ENCODE measurements at places on chromosomes 13 and 19.

DNA sequence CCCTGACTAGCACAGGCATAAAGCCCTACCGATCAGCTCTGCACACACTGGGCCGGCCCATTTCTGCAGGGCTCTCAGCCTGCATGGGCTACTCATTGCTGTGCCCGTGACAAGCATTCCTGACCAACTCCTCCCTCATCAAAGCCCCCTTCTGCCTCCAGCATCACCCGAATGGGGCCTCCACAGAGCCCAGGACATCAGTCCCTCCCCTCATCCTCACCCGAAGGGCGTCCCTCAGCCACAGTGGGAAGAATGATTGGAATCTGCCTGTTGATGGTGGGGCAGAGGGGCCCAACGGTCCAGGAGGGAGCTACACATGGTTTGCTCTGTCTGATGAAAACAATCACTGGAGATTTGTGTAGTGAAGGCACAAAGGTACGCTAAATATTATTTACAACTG lies 43.8 kb downstream of the SERP2 start:
- no peaks in the 10 kb centered on the region for H3K27me3 ChIP-seq
- H3K27ac ChIP-seq: no peak overlapping the region
- no peaks in the 10 kb centered on the region for H3K36me3 ChIP-seq
- H3K4me1 ChIP-seq: peaks cover 42% of the 10 kb centered on the region
- H3K4me3 ChIP-seq: no peak overlapping the region

- H3K4me1 ChIP-seq: peaks cover 3% of the 10 kb centered on the region
- no peaks in the 10 kb centered on the region for H3K36me3 ChIP-seq
- H3K27ac ChIP-seq: no peak overlapping the region
- H3K27me3 ChIP-seq: no peaks in the 10 kb centered on the region
Measured at GRCh38 chr13:44312834-44313551, 60.6 kb upstream of the SERP2 start.

DNA sequence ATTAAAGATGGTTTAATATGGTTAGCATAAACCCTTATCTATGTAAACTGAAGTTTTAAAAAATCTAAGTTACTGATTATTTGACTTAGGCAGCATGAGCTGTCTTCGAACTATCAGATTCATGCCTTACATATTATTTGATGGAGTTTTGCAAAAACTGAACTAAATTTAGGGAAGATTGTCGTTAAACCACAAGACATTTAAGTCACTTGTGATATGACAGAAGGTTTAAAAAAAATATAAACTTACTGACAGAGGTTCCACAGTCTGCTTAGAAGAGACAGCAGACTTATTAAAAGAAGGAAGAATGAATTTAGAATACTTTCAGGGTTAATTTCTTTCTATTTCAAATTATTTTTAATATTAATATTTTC lies 110.9 kb upstream of the FRY start:
- DNase-seq: no peak
- H3K36me3 ChIP-seq: no peaks in the 10 kb centered on the region
- no peaks in the 10 kb centered on the region for H3K27me3 ChIP-seq

DNA sequence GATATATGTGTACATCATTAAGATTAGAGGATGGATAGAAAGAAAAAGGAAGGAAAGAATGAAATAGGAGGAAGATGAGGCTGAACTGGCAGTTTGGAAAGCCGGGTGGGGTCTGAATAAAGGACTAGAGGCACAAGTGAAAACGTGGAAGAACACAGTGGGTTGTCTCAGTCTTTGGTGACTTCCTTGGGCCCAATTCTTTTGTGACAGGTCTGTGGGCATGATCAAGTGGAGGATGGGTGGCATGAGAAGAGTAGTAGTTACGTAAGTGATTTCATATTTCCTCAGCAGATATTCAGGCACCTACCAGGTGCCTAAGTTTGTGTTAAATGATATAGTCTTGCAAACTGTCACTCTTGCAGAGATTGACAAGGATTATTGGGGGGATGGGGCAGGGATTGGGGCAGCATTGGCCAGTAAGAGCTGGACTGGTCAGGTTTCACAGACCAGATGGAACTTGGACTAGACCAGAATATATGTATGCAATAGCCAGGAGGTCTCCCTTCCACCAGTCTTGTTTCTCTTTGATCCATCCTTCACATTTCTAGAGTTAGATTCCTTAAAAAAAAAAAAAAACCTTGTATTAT lies 2.7 kb downstream of the TPP2 start:
- peaks cover 56% of the 10 kb centered on the region for H3K4me1 ChIP-seq
- peak overlapping the region; percentile 39 for H3K4me3 ChIP-seq
- no peak for DNase-seq
- no peaks in the 10 kb centered on the region for H3K27me3 ChIP-seq
- H3K27ac ChIP-seq: peak overlapping the region; percentile 99
- H3K36me3 ChIP-seq: peaks cover 38% of the 10 kb centered on the region

GRCh38 chr13:88074794-88075510 lies 403.8 kb downstream of the SLITRK5 start:
- no peak overlapping the region for H3K27ac ChIP-seq
- H3K4me1 ChIP-seq: no peaks in the 10 kb centered on the region
- H3K36me3 ChIP-seq: no peaks in the 10 kb centered on the region
- no peak overlapping the region for H3K4me3 ChIP-seq
- no peak for DNase-seq

GRCh38 chr13:102875256-102875655 lies 29.4 kb downstream of the ERCC5 start:
- DNase-seq: no peak
- H3K27me3 ChIP-seq: no peaks in the 10 kb centered on the region
- H3K4me1 ChIP-seq: no peaks in the 10 kb centered on the region

DNA sequence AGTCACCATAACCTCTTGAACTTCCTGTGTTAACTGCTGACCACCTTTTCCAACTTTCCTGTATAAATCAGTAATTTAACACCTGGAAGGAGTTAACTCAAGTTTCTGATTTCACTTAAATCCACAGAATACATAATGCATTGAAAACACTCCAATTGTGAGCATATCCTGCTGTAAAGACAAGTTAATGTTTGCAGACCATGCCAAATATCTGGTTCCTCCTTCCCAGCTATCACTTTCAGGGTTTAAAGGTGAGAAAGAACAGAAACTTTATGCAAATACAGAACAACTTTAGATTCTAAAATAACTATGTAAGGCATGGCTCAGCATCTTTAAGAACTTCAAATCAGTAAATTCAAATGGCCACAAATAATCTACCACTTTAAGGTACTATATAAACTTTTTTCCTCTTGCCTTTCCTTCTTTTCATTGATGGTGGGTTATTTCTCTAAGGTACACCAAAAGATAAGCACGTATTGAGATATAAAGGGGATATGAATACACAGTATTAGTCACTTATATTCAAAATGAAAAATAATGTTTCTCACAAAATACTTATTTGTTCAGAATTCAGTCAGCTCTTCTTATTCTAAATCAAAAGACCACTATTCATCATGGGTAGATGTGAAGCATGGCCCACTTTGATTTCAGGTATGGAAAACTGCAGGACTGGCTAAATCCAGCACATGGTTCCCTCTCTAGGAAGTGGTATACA lies 6.6 kb upstream of the TPTE2 start:
- H3K27me3 ChIP-seq: no peaks in the 10 kb centered on the region
- no peak for DNase-seq
- H3K27ac ChIP-seq: no peak overlapping the region
- no peaks in the 10 kb centered on the region for H3K4me1 ChIP-seq
- no peak overlapping the region for H3K4me3 ChIP-seq

DNA sequence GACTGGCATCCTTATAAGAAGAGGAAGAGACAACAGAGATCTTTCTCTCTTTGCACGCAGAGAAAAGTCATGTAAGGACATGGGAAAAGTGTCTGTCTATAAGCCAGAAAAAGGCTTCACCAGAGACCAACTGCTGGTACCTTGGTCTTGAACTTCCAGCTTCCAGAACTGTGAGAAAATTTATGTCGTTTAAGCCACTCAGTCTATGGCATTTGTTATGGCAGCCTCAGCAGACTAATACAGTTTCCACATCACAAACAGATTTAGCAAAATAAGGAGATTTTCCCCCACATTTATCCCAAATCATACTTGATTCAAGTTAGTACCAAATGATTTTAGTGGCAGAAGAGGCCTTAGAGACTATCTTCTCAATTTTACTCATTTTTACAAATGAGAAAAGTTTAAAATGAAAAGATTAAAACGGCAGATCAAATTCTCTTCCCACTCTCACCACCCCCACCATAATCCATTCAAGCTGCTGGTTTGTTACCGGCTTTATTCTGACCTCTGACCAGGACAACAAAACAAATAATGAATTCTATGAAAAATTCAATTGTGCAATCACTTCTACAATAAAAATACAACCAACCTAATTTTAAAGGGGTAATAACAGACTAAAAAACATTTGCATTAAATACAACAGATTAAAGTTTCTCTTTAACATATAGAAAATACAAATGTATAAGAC lies 316.3 kb downstream of the TBC1D4 start:
- DNase-seq: no peak
- H3K27ac ChIP-seq: no peak overlapping the region

DNA sequence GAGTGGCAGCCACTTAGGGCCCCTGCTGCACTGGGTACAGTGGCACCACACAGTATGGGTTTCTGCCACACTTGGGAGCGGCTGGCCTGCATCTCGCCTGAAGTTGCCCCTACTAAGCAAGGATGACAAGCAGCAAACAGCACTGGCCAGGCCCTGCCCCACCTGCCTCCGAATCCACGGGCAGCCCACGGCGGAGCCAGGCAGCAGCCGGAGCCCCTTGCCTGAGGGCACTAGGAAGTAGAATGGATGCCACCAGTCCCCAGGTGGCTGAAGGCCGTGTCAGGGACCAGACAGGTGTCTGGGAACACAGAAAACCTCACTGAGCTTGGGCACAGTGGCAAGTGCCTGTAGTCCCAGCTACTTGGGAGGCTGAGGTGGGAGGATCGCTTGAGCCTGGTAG lies 19.4 kb downstream of the MLLT1 start:
- no peaks in the 10 kb centered on the region for H3K4me1 ChIP-seq
- H3K4me3 ChIP-seq: no peak overlapping the region
- H3K36me3 ChIP-seq: peaks cover 13% of the 10 kb centered on the region
- DNase-seq: no peak

- H3K36me3 ChIP-seq: no peaks in the 10 kb centered on the region
- no peaks in the 10 kb centered on the region for H3K27me3 ChIP-seq
- DNase-seq: no peak
- H3K4me1 ChIP-seq: no peaks in the 10 kb centered on the region
- H3K4me3 ChIP-seq: no peak overlapping the region
- no peak overlapping the region for H3K27ac ChIP-seq
Measured at GRCh38 chr19:34651747-34652146, 25.2 kb downstream of the SCGB2B2 start.

- no peaks in the 10 kb centered on the region for H3K36me3 ChIP-seq
- peaks cover 11% of the 10 kb centered on the region for H3K4me1 ChIP-seq
- no peak overlapping the region for H3K27ac ChIP-seq
- peak; percentile 42 for DNase-seq
Measured at GRCh38 chr19:43439032-43439708, 24.5 kb downstream of the TEX101 start.

GRCh38 chr13:73222627-73223305 lies 164.0 kb downstream of the KLF5 start:
- H3K4me3 ChIP-seq: no peak overlapping the region
- no peaks in the 10 kb centered on the region for H3K4me1 ChIP-seq
- H3K27ac ChIP-seq: no peak overlapping the region
- no peaks in the 10 kb centered on the region for H3K36me3 ChIP-seq

GRCh38 chr13:27857282-27857681 lies 62.5 kb upstream of the PDX1 start:
- no peaks in the 10 kb centered on the region for H3K36me3 ChIP-seq
- DNase-seq: no peak
- no peaks in the 10 kb centered on the region for H3K4me1 ChIP-seq
- no peak overlapping the region for H3K27ac ChIP-seq
- H3K27me3 ChIP-seq: peaks cover 4% of the 10 kb centered on the region

- no peak overlapping the region for H3K27ac ChIP-seq
- no peak overlapping the region for H3K4me3 ChIP-seq
- DNase-seq: no peak
- no peaks in the 10 kb centered on the region for H3K27me3 ChIP-seq
Measured at GRCh38 chr13:113852536-113853517, 11.0 kb downstream of the GAS6 start.

GRCh38 chr19:18650021-18650390 lies 13.2 kb downstream of the KLHL26 start:
- H3K27me3 ChIP-seq: no peaks in the 10 kb centered on the region
- no peak for DNase-seq
- H3K36me3 ChIP-seq: peaks cover 5% of the 10 kb centered on the region
- peaks cover 42% of the 10 kb centered on the region for H3K4me1 ChIP-seq

DNA sequence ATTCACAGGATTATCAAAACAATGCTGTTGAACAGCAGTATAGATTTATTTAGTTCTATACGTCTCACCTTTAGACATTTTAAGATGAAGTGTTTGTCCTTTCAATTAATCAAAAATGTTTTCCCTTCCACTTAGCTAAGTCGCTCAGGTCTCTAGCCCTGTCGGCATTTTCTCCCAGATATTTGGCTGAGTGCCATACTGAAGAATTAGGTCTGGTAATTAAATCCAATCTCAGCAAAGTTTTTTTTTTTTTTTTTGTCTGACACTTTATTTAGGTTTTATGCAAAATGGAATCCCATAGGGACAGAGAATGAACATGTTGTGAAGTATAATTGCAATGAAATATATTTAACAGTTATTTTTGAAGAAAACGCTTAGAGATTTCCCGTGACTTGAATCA lies 44.1 kb downstream of the RFC3 start:
- no peaks in the 10 kb centered on the region for H3K4me1 ChIP-seq
- H3K4me3 ChIP-seq: no peak overlapping the region
- no peaks in the 10 kb centered on the region for H3K36me3 ChIP-seq
- no peaks in the 10 kb centered on the region for H3K27me3 ChIP-seq

- H3K4me3 ChIP-seq: no peak overlapping the region
- DNase-seq: no peak
- no peaks in the 10 kb centered on the region for H3K36me3 ChIP-seq
- no peaks in the 10 kb centered on the region for H3K27me3 ChIP-seq
- no peaks in the 10 kb centered on the region for H3K4me1 ChIP-seq
Measured at GRCh38 chr13:74000876-74001275, 133.3 kb downstream of the KLF12 start.

- peaks cover 49% of the 10 kb centered on the region for H3K4me1 ChIP-seq
- peaks cover 39% of the 10 kb centered on the region for H3K36me3 ChIP-seq
- peak; percentile 53 for DNase-seq
- H3K27me3 ChIP-seq: no peaks in the 10 kb centered on the region
Measured at GRCh38 chr19:2043961-2044708, 6.9 kb downstream of the MKNK2 start.

Data from common myeloid progenitor, CD34-positive (primary cell).